Posterior vena cava (tissue), 2 donors: ENCODE measurements at places on chromosomes 2 and 18.

DNA sequence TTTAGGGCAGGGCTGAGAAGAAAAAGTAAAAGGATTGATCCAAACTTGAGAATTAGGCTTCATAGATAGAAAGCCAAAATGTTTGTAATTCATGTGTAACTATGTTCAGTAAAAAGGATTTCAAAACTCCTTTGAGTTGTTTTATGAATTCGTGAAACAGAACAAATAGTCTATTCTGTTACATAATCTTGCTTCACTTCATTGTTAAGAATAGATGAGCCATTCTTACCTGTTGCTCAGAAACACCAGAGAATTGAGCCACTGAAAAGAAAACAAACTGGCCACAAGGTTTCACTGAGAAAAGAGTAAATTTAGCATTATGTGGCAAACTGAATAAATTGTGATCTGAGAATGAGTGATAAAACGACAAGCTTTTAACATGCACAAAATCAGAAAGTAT is 4.5 kb upstream of the ITPRID2 start:
- no peak for DNase-seq

DNA sequence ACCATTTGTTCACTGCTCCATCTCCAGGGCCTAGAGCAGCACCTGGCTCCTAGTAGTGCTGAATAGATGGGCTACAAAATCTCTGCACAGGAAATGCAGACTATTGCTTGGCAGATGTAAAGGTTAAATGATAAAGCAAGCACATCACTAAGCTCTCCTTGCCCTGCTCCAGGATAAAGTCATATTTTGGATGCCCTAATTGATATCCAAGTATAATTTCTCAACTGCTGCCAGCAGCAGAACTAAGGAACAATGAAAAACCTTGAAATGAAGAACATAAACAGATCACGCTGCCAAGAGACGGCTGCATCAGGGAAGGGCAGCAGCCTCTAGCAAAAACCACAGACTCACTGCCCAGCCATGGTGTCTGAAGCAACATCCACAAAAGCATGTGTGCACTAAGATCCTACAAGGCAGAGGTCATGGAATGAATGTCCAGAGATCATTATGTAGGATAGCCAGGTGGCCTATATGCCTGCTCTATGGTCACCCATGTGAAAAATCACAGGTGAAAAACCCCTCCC is 134.7 kb downstream of the TMEM163 start:
- no peak for DNase-seq

DNA sequence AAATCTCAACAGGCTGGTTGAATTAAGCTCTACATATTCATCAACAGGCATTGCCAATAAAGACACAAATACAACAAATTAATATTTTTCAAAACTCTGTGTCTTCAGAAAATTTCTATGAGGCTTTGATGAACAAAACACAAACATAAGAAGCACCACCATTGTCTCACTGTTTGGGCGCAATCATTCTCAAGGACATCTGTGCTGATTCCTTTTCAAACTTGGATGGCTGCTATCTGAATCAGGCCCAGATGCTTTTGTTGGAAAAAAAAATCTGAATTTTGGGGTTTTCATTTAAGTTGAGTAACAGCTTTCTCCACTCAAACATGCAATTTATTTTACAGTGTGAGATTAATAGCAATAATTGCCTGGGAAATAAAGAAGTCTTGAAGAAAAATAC is 173.8 kb downstream of the NRXN1 start:
- no peak for DNase-seq

- DNase-seq: no peak
Observed at GRCh38 chr2:136482966-136483365, 282.4 kb upstream of the THSD7B start.

GRCh38 chr18:9356976-9357375 is 22.4 kb downstream of the TWSG1 start:
- no peak for DNase-seq

- DNase-seq: no peak
Observed at GRCh38 chr2:149363958-149364357, 33.6 kb downstream of the LYPD6 start.

GRCh38 chr2:226794751-226795171 is 4.9 kb downstream of the IRS1 start:
- DNase-seq: no peak

- DNase-seq: no peak
Observed at GRCh38 chr2:226256237-226256636, 543.4 kb downstream of the IRS1 start.

- no peak for DNase-seq
Observed at GRCh38 chr2:227759411-227760118, 13.9 kb downstream of the SCYGR8 start.

DNA sequence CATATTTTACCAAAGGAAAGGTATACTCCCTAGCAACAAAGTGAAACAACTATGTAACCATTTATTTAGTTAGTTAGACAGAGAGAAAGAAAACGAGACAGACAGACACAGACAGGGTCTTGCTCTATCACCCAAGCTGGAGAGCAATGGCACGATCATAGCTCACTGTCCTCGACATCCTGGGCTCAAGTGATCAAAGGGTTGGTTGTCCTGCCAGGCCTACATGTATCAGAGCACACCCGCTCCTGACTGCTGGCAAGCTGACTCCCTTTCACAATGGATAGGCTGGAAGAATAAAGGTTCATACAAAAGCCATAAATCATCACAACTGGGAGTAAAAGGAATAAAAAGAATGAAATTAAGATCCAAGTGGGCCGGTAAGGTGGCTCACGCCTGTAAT is 53.5 kb downstream of the ATL2 start:
- DNase-seq: no peak

GRCh38 chr2:17901246-17901645 is 22.8 kb downstream of the KCNS3 start:
- no peak for DNase-seq

GRCh38 chr2:134818321-134818720 is 20.1 kb upstream of the ACMSD start:
- DNase-seq: no peak

- no peak for DNase-seq
Observed at GRCh38 chr2:172908275-172908674, 167.4 kb upstream of the MAP3K20 start.

- DNase-seq: peak; percentile 71
Observed at GRCh38 chr2:121086450-121086849, 198.6 kb downstream of the TFCP2L1 start.

- DNase-seq: no peak
Observed at GRCh38 chr2:157508676-157509075, 64.8 kb upstream of the CYTIP start.

GRCh38 chr2:66803726-66804125 is 368.8 kb downstream of the MEIS1 start:
- DNase-seq: no peak

- DNase-seq: no peak
Observed at GRCh38 chr18:25126751-25127150, 225.2 kb downstream of the ZNF521 start.

- no peak for DNase-seq
Observed at GRCh38 chr2:183532514-183532913, 408.3 kb downstream of the NUP35 start.

DNA sequence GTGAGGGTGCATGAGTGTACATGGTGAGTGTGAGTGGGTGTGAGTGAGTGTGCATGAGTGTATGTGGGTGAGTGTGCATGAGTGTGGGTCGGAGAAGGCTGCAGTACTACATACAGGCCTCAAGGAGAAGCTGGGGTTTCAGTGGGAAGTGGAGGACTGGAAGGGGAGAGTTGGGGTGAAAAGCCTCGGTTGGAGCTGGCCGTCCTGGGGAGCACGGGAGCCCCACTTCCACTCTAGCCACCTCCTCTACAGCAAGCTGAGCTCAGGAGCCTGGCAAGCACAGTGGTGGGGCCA is 68.7 kb upstream of the HPCAL1 start:
- no peak for DNase-seq

GRCh38 chr18:56158676-56159075 is 479.7 kb downstream of the TXNL1 start:
- no peak for DNase-seq

- DNase-seq: no peak
Observed at GRCh38 chr2:240742602-240743095, 51.0 kb downstream of the AQP12A start.

DNA sequence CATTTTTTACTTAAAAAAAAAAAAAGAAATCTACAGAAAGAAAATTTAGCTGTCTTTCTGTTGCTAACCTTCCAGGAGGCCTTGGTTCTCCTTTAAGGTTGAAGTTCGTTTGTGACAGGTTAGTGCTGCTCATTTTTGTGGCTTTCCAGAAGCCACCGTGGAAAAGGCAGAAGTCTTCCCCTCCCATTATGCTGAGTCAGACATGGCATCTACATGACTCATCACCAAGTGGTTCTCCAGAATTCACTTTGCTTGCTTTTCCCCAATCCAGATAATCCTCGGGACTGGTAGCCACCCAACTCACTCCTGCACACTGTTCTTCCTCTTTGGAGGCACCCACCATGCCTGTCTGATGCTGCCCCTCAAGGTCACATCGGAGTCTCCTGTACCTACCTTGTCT is 228.7 kb downstream of the PIK3C3 start:
- DNase-seq: no peak

DNA sequence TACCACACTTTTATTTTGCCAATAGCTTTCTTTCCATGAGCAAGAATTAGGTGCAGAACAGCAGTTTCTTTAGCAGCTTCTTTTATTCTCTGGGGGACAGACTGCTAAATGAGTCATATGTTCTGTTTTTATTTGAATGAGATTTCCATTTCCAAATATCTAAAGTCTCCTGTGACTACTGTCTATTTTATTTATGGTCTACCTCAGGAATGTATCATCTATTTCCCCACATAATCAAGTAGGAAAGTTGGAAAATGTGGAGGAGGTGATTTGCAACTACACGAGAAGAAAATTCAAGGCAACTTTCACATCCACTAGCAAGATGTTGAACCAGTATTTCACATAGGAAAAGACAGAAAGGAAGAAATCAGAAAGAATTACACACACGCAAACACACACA is 139.9 kb upstream of the MEX3C start:
- no peak for DNase-seq

- no peak for DNase-seq
Observed at GRCh38 chr2:45403036-45403435, 208.0 kb downstream of the SRBD1 start.

DNA sequence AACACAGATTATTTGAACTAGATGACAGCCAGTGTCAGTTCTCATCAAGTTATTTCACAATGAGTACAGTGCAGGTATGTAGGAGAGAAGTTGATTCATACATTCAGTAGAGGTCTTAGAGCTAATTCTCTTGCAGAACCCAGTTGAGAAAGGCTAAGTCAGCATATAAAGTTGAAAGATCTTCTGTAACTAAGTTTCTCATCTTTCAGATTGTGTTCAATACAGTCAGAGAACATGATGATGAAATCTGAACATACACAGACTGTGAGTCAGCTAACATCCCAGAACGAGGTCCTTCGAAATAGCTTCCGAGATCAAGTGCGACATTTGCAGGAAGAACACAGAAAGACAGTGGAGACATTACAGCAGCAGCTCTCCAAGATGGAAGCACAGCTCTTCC is 41.9 kb upstream of the LIMS1 start:
- no peak for DNase-seq

DNA sequence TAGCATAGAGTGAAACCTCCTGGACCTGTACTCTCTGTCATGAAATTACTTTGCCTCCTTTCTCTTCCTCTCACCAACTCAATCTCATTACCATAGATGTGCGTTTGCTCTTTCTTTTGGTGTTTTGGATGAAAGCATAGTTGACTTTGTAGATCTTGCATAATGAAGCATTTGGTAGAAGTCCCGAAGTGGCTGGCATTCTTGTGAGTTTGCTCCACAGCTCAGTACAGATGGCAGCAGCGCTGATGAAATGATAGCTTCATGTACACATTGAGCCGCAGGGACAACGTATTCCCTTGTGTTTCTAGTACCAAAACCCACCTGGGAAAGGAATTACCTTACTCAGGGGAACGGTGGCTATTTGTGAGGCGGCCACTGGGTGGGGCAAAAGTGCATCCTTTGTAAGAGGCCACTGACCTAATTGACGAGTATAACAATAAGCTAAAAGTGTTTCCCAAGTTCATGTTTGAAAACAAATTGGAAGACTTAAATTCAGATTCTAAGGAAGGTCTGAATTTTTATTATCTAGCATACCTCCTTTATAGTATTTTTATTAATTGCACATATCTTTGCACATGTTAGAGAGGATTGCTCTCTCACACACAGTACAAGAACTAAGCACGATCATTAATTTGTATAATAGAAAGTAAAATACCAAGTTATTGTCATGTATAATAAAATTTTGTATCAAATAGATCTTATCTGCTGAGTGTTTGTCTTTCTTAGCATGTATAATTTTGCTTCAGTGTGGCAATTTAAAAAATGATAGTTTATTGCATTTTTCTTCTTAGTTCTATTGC is 25.4 kb upstream of the CDH7 start:
- DNase-seq: peak; percentile 58

DNA sequence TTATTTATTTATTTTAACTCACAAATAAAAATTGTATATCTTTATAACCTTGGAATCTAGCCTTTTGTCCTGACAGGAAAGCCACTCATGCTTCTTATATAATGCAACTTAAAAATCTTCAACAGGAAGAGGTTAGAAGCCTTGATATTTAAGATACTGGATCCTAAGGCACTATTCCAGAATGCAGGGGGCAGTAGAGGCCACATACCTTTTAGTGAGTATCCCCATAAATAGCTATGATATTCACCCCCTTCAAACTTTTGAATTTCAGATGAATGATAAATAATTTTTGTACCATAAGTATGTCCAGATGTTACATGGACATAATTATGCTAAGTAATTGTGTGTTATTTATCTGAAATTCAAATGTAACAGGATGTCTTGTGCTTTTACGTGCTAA is 592.7 kb upstream of the VRK2 start:
- no peak for DNase-seq

DNA sequence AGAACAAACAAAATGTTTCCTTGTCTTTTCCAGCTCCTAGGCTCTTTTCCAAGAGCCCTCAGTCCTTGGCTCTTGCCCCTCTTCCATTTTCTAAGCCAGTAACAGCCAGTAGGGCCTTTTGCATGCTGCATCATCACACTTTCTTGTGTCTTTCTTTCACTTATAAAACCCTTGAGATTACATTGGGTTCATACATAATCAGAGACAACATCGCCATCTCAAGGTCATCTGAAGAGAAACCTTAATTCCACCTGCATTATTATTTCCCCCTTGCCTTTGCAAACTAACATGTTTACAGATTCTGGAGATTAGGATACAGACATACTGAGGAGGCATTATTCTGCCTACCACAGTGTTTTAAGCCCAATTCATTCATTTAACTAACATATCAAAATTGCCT is 697.3 kb downstream of the TRIB2 start:
- DNase-seq: no peak

DNA sequence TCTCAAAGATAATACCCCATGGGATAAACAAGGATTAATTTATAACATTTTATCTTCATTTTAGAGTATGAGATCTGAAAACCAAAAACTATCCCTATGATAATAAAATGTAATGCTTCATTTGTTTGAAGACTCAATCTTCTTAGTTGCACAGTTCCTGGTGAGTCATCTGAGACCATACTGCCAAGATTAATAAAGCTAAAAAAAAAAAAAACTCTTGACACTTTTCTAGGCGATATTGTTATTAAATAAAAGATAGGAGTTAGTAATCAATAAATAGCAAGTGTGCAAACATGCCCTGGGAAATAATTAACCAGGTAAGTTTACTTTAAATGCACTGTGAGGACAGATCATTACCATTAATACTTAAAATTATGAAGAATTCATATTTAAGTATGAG is 83.9 kb downstream of the RPE start:
- no peak for DNase-seq

- DNase-seq: no peak
Observed at GRCh38 chr2:185428000-185428399, 310.6 kb upstream of the FSIP2 start.

GRCh38 chr2:113896791-113897190 is 6.9 kb downstream of the ACTR3 start:
- no peak for DNase-seq
